Activated CD8-positive, alpha-beta T cell treated with anti-CD3 and anti-CD28 coated beads for 36 hours (primary cell): ENCODE measurements at places on chromosomes 6 and 20. TPM values are rescaled to one million over a fixed set of nuclear protein-coding genes. Genes with fewer than 3 reads are reported as not detected.

DNA sequence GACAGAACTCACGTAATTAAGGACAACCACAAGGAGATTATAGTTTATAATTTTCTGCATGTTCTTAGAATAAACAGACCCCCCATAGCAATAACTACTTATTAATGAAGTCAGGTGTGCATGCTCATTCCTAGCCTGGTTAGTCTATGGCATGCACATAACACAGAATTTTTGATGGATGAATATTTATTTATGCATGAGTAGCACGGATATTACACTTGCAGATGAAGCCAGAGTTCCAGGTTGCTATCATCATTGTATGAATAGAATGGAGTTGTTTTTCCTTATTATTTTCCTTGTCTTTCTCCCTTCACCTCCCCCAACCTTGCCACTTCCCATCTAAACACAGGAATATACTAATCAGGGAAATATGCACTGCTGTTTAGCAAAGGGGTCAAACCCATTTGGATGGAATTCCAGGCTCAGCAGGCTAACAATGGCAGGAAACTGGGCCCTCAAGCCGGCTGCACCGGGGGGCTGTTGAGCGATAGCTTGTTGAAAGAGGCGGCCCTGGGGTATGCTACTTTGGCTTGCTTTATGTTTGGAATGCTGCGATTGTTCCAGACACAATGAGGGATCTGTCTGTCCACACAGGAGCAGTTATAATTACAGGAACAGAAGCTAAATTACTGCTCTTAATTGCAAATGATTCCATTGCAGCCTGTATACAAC lies 112.6 kb downstream of the TMEM170B start:
- no peak for DNase-seq

PAK5 gene
- total RNA-seq = not detected

OR2J3 gene
- not detected for total RNA-seq

GRCh38 chr20:61662968-61663331 lies 402.7 kb downstream of the TAF4 start:
- DNase-seq = no peak

LAMA2 gene
- total RNA-seq = 0.69 TPM

CCM2L gene
- not detected for total RNA-seq

- DNase-seq = peak; percentile 62
These were observed 57.3 kb downstream of the LINC00237 start for GRCh38 chr20:21048841-21049273.

DNA sequence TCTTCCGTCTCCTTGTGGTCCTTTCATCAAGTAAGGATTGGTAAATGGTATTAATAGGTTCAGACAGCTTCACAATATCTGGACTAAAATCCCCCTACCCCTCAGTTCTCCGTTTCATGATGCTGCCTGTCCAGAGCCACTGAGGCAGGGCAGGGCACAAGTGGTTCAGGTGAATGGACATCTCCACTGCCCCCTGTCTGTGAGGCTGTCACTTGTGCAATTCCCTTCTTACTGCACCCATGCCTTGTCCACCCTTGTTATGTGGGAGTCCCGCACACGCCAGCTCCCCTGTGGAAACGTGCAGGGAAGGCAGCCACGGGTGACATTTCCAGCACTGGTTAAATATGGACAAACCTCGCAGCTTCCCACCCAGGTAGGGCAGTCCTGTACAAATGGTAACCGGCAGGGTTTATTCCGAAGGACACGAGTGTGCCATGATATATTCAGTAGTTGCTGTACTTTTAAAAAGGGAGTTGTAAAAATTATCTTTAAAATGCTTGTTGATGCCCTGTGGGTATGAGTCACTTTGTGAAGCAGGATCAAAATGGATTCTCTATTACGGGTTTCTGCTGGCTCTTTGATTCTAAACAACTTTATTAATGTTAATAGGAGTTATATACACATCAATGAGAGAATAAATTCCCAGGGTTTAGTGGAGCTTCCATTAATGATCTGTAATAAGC lies 73.5 kb downstream of the FYN start:
- DNase-seq = no peak

- peak; percentile 88 for DNase-seq
These were observed 52.7 kb upstream of the MYB start for GRCh38 chr6:135128268-135128914.

DNA sequence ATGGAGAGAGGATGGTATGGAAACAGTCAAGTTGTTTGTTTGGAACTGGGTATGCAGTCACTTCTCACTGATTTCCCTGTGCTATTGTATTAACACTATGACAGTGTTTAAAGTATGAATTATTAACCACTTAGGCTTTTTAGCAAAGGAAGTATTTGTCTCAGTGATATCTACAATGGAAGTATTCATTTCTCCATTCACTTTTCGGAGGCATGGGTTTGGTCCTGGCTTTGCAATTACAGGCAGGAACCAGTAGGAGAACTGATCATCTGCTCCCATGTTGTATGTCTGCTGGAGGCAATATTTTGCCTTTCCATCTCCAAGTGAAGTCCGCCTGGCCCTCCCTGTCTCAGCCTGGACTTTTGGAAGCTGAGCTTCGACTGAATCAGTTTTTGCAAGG lies 30.6 kb upstream of the EXOC2 start:
- DNase-seq = no peak

PTK6 gene
- not detected for total RNA-seq

DNA sequence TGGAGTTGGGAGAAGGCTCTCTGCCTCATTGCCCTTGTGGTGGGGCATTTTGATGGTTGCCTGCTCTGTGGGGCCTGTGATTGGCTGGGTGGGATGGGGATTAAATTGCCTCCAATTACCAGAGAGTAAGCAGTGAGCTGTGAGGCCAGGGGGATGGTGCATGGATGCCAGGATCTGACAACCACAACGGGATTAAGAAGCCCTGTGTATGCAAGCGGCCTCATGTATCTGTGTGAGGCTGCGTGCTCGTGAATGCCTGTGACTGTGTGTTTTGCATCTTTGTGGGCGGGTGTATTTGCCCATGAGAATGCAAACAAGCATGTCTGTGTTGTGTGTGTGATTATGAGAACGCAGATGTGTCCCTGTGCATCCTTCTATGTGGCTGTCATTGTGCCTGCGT lies 46.1 kb downstream of the CD40 start:
- DNase-seq = no peak

GRCh38 chr6:35068206-35068605 lies 72.9 kb downstream of the TCP11 start:
- DNase-seq = no peak

FOXS1 gene
- not detected for total RNA-seq

DNA sequence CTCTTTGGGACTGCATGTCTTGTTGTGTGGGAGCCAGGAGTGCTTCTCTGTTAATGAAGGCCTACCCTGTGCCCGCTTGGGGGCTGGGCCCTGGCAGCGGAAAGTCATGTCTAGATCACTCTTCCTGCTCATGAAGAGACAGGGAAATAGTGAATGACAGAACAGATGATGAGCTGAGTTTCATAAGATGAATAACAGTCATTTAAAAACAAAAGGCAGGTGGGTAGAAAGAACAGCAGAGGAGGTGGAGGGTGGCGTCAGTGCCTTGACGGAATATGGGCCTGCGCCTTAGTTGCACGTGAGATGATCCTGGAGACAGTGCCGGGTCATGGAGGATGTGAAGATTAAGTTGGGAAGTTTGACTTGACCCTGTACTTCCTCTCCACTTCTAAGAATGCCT lies 85.5 kb downstream of the ARID1B start:
- peak; percentile 47 for DNase-seq

GRCh38 chr20:22293886-22294285 lies 290.5 kb downstream of the FOXA2 start:
- no peak for DNase-seq
